ENCODE measurements at places on chromosomes 11 and 22.

GRCh38 chr11:27212248-27212780, 150.7 kb downstream of the CCDC34 start:
- DNase-seq = no peak

DNA sequence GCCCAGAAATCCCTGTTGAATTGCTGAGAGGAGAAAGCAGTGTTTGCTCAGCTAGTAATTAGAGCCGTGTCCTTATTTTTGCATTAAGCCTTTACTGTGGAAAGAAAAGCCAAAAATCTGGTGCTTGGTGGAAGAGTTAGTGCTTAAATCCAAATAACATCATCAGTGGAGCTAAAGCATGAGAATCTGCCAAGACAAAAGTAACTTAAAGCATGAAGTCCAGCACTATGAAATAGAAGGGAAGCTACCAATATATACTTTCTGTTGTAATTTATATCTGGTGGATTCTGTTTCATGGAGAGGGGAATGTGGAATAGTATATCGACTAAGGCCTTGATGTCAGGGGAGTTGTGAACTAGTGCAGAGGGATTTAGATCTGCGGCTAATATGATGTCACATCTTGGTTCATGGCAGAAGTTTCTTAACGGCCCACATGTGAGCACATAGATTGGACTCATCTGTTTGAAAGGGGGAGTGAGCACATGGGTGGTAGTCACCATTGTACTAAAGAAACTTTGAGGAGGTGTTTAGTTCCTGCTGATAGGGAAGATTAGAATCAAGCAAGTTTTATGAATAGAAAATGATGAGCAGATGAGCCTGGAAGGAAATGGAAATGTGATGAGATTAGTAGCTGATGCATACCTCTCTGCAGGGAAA, 224.4 kb upstream of the MTNR1B start:
- no peak for DNase-seq

DNA sequence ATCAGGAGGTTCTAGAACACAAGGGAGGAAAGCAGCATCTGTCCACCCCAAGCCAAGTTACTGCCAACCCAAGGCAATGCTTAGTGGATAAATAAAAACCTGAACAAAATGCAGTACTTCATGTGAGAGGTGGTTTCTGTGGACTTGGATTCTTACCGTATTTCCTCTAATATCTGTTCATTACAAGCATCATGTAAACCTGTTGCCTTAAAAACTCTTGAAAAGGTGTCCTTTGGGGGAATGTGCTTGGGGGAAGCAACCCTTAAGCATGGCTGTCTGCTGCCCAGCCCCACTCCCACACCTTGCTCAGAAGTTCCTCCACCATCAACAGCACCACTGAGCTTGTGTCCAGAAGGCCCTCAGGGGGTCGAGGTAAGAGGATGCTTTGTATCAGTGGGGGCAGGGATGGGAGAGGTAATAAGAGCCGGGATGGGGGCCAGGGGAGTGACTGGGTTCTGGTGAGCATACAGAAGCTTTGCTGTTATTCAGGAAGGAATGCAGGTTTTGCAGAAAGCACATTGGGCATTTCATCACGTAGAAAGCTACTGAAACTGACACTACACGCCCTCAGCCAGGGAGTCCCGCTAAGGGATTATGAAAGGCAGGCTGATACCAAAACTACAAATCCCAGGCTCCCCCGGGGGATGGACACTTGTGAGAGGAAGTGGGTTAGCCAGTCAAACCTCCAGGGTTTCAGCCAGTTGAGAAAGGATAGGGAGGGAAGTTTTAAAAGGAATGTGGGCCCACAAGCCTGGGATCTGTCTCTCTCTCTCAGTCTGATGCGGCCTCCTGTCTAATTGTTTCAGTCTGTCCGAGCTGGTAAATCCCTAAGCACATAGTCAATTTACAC, 52.0 kb downstream of the KCNJ1 start:
- DNase-seq = peak; percentile 16

DNA sequence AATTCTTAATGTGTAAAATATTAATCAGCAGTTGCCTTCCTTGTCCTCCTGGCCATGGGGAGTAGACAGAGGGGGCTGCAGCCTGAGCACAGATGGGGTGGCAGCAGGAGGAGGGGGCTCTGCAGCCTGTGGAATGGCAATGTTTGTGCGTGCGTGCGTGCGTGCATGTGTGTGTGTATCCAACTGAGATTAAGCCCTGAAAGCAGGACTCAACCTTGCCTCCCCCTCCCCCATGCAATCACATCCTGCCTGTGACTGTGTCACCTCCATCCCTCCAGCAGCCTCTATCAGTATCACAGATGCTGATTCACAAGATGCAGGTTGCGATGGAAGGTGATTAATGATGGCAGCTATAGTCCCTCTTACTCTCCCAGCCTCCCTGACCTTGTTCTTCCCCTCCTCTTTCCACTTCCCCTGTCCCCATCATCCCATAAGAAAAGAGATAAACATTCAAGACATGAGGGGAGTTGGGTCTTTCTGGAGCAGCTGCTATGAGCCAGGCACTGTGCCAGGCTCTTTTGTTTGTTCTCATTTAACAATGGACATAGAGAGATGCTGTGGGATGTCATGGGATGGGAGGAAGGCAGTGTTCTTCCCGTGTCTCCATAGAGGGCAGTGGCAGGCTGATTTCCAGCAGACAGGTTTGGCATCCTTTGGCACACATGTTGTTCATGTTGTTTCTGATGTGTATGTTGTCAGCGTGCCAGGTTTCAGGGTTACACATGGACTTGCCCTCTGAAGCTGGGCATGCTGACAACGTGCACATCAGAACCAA, 43.8 kb upstream of the NECTIN1 start:
- DNase-seq = no peak

- DNase-seq = no peak
Observed at GRCh38 chr11:28666632-28667031, 558.4 kb downstream of the METTL15 start.

- no peak for DNase-seq
Observed at GRCh38 chr11:9859554-9860305, 195.9 kb downstream of the SWAP70 start.

GRCh38 chr11:33195462-33196173, 34.3 kb upstream of the CSTF3 start:
- DNase-seq = no peak

- DNase-seq = no peak
Observed at GRCh38 chr11:133525976-133526375, 6.3 kb downstream of the OPCML start.

GRCh38 chr11:63840356-63841060, 1.6 kb downstream of the MARK2 start:
- DNase-seq = no peak

GRCh38 chr11:28346209-28346608, 238.0 kb downstream of the METTL15 start:
- no peak for DNase-seq

GRCh38 chr11:70012134-70012733, 65.9 kb upstream of the ANO1 start:
- no peak for DNase-seq

- DNase-seq = no peak
Observed at GRCh38 chr11:6232899-6233298, 1.5 kb downstream of the FHIP1B start.

DNA sequence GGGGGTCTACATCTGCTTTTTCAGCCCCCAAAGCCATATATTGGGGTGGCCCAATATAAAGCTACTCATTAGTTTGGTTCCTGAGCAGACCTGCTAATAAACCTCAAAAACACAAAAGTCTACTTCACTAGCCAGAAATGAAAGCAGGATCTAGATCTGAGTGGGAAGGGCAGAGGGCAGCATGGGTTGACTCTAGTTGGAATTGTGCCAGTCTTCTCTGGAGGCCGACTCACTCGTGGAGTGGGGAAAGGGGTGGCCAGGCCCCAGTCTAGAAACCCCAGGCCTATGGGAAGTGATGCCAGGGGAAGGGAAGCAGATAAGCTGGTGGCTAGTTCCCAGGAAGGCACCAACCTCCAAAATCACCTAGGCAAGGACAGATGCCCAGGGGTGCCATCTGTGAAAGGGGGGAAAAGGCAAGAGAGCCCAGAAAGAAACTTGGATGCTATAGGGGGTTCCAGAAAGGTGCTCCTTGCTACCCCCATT, 5.3 kb downstream of the PATZ1 start:
- no peak for DNase-seq

- peak; percentile 7 for DNase-seq
Observed at GRCh38 chr11:116576526-116576925, 196.3 kb downstream of the BUD13 start.

- no peak for DNase-seq
Observed at GRCh38 chr11:45807792-45808238, 2.9 kb downstream of the SLC35C1 start.

GRCh38 chr11:5232176-5232575, 2.1 kb downstream of the HBD start:
- DNase-seq = no peak

DNA sequence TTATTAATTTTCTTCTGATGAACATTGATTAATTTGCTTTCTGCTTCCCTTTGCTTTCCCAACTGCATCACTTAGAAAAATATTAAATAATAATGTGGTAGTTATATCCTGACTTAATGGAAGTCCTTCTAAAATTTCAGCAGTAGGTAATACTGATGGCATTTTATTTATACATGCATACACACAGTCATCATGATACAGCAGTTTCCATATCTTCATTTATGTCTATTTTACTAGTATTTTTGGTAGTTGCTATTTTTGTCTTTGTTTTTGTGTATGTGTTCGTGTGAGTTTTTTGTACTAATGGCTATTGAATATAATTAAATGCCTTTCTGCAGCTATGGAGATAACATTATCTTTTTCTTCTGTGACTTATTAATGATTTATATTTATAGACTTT, 484.7 kb upstream of the CNTN5 start:
- DNase-seq = no peak

DNA sequence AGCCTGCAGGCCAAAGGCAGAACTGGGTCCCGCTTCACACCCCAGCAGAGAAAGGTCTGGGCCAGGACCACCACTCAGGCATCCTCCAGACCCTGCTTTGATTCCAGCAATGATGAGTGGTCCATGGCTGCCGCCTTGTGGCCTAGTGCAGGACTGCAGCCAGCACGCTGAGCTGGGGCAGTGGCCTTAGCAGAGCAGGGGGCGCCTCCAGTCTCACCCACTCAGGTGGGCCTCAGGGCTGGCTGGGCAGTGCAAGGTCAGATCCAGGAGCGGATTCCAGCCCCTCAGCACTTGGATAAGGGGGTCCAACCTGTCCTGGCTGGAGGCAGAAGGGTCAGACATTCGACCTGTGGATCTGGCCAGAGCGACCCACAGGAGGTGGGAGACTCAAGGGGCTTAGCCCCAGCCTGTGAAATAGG, 9.6 kb upstream of the PDE2A start:
- DNase-seq = peak; percentile 74

- no peak for DNase-seq
Observed at GRCh38 chr11:102596578-102596977, 28.6 kb downstream of the MMP20 start.

DNA sequence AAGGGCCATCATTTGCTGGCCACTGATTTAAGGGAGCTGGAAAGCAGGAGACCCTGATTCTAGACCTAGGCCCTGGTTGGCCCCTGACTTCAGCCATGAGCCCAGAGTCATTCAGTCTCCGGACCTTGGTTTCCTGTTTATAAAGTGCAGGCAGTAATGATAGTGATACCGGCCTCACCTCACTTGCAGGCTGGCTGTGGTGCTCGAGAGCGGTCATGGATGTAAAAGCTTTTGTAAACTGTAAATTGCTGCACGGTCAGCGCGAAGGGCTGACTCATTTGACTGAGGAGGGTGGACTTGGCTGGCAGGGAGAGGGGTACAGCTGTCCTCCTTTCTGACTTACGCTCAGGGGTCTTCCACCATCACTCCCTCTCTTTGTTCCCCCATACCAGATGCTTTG, 37.4 kb downstream of the FBLN1 start:
- no peak for DNase-seq

- DNase-seq = no peak
Observed at GRCh38 chr11:88861618-88862017, 204.2 kb downstream of the GRM5 start.

DNA sequence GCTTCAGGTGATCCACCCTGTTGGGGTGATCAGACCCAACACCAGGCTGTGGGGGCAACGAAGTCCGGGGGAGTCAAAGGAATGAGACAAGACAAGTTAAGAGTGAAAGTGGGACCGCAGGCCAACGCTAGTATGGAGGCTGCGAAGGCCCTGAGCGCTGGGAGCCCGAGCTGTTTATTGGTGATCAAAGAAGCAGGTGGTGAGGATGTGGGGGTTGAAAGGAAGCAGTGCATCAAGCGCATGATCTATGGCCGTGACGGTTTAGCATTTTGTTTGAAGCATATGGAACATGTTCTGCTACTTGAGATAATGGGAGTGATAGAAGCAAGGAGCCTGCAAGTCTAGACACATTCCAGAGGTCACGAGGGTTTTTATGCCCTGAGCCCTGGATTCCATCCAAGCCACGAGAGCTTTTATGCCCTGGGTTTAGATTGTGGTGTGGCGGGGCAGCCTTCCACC, 49.5 kb downstream of the MCHR1 start:
- DNase-seq = no peak

DNA sequence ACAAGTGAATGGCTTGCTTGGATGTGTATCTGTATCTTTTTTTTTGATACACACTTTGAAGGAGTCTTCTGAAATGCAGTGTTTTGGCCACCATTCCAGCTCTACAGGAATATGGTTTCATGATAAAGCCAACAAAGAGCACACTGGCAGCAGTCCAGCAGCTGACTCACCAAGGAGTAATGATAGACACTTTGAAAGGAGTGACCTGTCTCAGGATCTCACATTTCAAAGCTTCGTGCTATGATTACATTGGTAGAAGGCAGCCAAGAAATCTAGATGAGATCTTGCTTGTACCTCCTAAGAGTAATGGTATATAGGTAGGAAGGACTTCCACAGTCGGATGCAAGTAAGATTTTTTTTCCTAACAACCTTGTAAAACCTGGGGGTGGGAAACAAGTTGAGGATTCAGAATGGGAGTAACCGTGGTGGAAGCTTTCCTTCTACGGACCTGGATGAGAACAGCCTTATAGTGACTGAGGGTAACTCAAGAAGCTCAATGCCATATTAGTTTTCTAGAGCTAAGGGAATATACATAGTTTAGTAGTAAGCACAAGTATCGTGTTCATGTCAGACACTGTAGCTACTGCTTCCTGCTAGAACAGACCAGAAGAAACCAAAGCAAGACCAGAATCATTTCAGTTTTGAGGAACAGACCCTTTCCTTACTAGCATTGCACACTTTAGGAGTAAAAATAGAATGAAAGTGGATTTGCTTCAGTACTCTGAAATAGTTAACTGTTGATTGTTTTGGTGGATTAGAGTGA, 25.0 kb downstream of the MTMR3 start:
- peak; percentile 44 for DNase-seq

DNA sequence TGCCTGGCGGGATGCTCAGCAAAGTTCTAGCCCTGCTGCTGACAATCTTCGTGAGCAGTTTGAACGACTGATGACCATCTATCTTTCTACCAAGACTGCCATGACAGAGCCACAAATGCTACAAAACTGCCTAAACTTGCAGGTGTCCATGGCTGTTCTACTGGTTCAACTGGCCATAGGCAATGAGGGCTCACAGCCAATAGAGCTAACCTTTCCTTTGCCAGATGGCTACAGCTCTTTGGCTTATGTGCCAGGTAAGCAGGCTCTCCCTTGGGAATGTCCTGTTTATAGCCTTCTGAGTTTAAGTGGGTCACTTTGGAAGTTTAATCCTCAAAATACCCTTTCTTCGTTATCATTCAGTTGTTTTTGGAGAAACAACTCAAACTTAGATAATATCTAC, 20.1 kb downstream of the UBE4A start:
- no peak for DNase-seq
